ENCODE measurements at places on chromosomes 11 and 22.

DNA sequence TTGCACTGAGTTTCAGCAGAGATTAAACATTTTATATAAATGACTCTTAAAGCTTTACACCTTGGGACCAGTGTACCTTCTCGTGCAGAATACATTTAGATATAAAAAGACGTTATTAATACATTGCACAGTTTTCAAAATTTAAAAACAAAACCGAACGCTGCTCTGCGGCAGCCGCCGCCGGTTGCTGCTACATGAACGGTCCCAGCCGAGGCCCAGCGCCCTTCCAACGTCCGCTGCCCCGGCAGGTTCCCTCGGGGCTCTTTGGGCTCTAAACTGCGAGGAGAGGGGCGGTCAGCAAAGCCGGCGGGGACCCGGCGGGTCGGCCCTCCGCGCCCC is 2.0 kb downstream of the CDKN1C start:
- DNase-seq: no peak

- DNase-seq: no peak
Measured at GRCh38 chr22:20183823-20184222, 33.0 kb upstream of the CCDC188 start.

- DNase-seq: no peak
Measured at GRCh38 chr11:15291885-15292284, 177.2 kb downstream of the INSC start.

GRCh38 chr11:118921121-118921928 is 4.4 kb downstream of the BCL9L start:
- DNase-seq: no peak

DNA sequence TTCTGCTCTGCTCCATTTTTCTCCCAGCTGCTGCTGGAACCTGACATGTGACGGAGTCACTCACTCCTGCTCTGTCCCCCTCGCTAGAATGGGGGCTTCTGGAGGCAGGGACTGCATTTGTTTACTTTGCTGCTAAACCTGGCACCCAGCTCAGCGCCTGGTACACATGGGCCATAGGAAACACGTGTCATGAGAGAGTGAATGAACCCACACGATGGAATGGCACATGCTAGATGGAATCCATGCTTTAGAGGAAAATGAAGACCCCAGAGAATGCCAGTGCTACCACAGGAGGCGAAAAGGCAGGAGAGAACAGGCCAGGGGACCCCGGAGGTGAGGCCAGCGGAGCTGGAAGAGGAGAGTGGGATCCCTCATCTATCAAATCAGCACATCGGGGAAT is 160.9 kb downstream of the MPPED1 start:
- no peak for DNase-seq

DNA sequence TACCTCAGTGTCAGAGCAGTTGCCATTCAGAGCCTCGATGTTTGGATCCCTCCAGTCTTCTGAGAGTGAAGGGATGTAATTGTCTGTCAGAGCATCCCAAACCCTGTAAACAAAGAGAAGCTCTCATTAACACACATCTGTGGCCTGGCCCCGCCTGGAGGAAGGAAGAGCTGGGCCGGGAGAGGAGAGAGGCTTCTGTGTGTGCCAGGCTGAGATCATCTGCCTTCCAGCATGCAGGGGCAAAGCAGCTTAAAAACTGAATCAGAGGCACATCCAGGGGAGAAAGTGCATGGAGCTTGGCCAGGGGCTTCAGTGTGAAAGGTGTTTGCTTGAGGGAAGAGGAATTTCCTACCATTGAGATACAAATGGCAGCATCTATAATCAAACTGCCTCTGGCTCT is 14.5 kb downstream of the FEZ1 start:
- DNase-seq: no peak

- DNase-seq: peak; percentile 75
Measured at GRCh38 chr11:1628506-1629325, 859 bp upstream of the KRTAP5-5 start.

- DNase-seq: peak; percentile 9
Measured at GRCh38 chr11:69218946-69219720, 63.4 kb downstream of the SMIM38 start.

DNA sequence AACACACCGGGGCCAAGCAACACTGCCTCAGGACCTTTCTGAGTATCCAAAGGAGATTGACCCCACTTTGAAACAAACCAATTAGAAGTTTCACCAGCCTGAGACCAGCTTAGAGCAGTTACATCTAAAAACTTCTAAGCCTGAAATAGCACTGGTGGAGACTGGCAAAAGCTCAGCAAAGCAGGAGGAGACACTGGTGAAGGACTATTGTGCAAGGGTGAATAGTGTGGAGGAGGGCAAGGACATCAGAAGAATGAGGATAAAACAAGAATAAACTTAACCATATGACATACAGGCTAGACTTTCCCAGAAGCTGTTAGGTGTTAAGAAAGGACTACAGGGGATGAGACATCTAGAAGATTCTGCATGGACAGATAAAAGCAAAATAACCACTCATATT is 152.4 kb downstream of the FCHSD2 start:
- DNase-seq: no peak

GRCh38 chr11:73226297-73227006 is 8.4 kb downstream of the P2RY2 start:
- no peak for DNase-seq

- no peak for DNase-seq
Measured at GRCh38 chr11:28584992-28585391, 476.8 kb downstream of the METTL15 start.

- no peak for DNase-seq
Measured at GRCh38 chr11:68940651-68941323, 37.1 kb downstream of the IGHMBP2 start.

DNA sequence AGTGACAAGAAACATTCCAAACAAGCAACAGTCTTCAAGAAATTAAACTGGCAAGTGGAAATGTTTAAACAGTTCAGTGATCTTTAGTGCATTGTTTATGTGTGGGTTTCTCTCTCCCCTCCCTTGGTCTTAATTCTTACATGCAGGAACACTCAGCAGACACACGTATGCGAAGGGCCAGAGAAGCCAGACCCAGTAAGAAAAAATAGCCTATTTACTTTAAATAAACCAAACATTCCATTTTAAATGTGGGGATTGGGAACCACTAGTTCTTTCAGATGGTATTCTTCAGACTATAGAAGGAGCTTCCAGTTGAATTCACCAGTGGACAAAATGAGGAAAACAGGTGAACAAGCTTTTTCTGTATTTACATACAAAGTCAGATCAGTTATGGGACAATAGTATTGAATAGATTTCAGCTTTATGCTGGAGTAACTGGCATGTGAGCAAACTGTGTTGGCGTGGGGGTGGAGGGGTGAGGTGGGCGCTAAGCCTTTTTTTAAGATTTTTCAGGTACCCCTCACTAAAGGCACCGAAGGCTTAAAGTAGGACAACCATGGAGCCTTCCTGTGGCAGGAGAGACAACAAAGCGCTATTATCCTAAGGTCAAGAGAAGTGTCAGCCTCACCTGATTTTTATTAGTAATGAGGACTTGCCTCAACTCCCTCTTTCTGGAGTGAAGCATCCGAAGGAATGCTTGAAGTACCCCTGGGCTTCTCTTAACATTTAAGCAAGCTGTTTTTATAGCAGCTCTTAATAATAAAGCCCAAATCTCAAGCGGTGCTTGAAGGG is 6.0 kb downstream of the MALAT1 start:
- no peak for DNase-seq

- DNase-seq: no peak
Measured at GRCh38 chr11:128515826-128516778, 71.3 kb downstream of the ETS1 start.

DNA sequence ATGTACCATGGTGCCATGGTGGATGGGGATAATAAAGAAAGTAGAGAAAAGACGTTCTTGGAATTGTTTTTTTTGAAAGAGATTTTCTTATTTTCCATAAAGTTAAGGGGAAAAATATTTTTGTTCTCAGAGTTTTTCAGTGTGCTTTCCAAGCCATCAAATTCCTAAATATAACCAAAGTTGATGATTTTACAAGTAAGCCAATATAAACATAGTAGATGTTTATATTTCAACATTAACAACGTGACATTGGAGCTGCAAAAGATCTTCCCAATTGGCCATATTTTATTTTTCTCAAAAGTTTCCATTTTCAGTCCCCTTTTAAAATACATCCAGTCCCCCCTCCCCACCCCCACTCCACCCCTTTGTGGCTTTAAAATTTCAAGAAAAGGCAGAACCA is 80.9 kb upstream of the PICALM start:
- no peak for DNase-seq

GRCh38 chr11:117180661-117181585 is 2.4 kb downstream of the SIDT2 start:
- peak; percentile 67 for DNase-seq

- DNase-seq: no peak
Measured at GRCh38 chr11:94773842-94774241, 5.7 kb downstream of the AMOTL1 start.

DNA sequence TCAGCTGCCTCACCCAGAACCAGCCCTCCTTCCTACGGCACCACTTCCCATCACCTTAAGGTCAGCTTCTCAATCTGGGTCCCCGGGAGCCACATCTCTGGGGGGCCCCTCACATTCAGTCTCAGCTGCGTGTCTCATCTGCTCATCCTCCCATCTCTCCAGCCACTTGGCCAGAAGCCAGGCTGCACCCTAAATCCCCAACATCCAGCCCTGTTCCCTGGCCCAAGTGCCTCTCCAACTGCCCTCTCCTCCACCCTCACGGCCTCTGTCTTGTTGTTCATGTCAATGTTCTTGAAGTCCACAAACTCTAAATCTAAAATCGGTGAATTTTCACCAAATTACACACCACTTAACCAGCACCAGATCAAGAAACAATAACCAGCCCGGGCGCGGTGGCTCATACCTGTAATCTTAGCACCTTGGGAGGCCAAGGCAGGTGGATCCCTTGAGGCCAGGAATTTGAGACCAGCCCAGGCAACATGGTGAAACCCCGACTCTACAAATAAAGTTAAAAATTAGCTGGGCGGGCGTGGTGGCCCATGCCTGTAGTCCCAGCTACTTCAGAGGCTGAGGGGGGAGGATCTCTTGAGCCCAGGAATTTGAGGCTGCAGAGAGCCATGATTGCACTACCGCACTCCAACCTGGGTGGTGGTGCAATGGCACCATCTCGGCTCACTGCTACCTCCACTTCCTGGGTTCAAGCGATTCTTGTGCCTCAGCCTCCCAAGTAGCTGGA is 33.7 kb downstream of the A4GALT start:
- no peak for DNase-seq

Measured in stimulated activated CD4-positive, alpha-beta T cell treated with anti-CD3 and anti-CD28 coated beads, Interleukin-2, amount 100 ng/mL, for 24 hours (primary cell).